Activated CD4-positive, alpha-beta memory T cell treated with anti-CD3 and anti-CD28 coated beads, Interleukin-2, amount 10 ng/mL, durations not matched to agents 7 days and 5 days (primary cell): ENCODE measurements at places on chromosomes 16 and 17.

GRCh38 chr16:67105246-67105645 is 4.5 kb upstream of the PHAF1 start:
- H3K4me1 ChIP-seq = peaks cover 9% of the 10 kb centered on the region
- peaks cover 15% of the 10 kb centered on the region for H3K36me3 ChIP-seq
- H3K27me3 ChIP-seq = no peaks in the 10 kb centered on the region

- no peaks in the 10 kb centered on the region for H3K4me1 ChIP-seq
- DNase-seq = no peak
- no peak overlapping the region for H3K4me3 ChIP-seq
- no peaks in the 10 kb centered on the region for H3K36me3 ChIP-seq
- no peaks in the 10 kb centered on the region for H3K27me3 ChIP-seq
Observed at GRCh38 chr16:55294931-55295342, 29.1 kb upstream of the IRX6 start.

DNA sequence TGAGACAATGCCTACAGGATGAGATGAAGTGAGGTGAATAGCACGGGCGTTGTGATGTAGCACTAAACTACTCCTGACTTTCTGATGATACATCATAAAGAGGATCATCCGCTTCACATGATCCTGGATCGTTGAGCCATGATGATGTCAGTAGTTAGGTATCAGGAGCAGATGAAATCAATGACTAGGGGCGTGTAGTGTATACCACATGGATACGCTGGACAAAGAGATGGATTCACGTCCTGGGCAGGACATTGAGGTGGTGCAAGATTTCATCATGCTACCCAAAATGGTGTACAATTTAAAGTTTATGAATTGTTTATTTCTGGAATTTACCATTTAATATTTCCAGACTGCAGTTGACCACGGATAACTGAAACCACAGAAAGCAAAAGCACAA is 156.6 kb downstream of the ANKFN1 start:
- no peak for DNase-seq
- no peaks in the 10 kb centered on the region for H3K27me3 ChIP-seq
- no peaks in the 10 kb centered on the region for H3K4me1 ChIP-seq
- no peaks in the 10 kb centered on the region for H3K36me3 ChIP-seq

- H3K4me1 ChIP-seq = no peaks in the 10 kb centered on the region
- no peak for DNase-seq
- no peak overlapping the region for H3K27ac ChIP-seq
- no peaks in the 10 kb centered on the region for H3K36me3 ChIP-seq
- H3K27me3 ChIP-seq = no peaks in the 10 kb centered on the region
- no peak overlapping the region for H3K4me3 ChIP-seq
Observed at GRCh38 chr17:21399474-21400186, 23.5 kb downstream of the KCNJ12 start.

- H3K4me1 ChIP-seq = peaks cover 11% of the 10 kb centered on the region
- no peak overlapping the region for H3K27ac ChIP-seq
- no peaks in the 10 kb centered on the region for H3K27me3 ChIP-seq
- DNase-seq = no peak
- no peak overlapping the region for H3K4me3 ChIP-seq
Observed at GRCh38 chr17:46038414-46038813, 39.4 kb downstream of the STH start.

DNA sequence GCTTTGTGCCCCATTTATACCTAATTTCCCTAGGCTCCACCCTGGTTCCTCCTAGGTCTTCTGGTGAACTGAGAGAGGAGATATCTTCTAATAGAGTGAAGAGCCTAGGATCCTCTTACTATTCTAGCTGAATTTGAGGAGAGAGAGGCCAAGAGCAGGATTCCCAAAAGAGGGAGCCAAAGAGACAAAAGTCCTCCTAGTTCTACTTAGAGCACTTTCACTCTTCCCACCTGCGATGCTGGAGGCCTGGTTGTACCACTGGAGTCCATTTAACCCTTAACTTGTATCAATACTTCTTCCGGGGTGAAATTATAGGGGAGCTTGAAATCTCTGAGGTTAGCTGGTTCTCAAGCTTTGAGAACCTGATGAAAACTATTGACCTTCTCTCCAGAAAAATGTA is 3.4 kb upstream of the SSH2 start:
- H3K27ac ChIP-seq = no peak overlapping the region
- peaks cover 9% of the 10 kb centered on the region for H3K36me3 ChIP-seq
- H3K27me3 ChIP-seq = no peaks in the 10 kb centered on the region
- DNase-seq = no peak

GRCh38 chr17:77366558-77367245 is 225.9 kb downstream of the SEC14L1 start:
- H3K36me3 ChIP-seq = no peaks in the 10 kb centered on the region
- no peak overlapping the region for H3K27ac ChIP-seq
- no peak for DNase-seq
- no peak overlapping the region for H3K4me3 ChIP-seq
- H3K4me1 ChIP-seq = peaks cover 51% of the 10 kb centered on the region
- peaks cover 20% of the 10 kb centered on the region for H3K27me3 ChIP-seq

DNA sequence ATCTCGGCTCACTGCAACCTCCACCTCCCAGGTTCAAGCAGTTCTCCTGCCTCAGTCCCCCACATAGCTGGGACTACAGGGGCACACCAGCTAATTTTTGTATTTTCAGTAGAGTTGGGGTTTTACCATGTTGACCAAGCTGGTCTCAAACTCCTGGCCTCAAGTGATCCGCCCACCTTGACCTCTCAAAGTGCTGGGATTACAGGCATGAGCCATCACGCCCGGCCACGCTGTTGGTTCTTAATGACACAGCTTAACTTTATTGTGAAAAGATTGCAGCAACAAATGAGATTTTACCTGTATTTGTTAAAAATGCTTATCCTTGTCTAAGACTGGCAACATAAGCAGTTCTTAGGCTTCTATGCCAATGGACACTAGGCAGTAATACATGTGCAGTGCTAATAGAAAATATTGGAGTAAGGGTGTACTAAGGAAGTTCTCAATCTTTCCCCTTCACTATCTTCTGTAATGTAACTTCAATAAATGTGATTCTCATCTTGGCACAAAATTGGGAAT is 2.9 kb downstream of the UBB start:
- peaks cover 4% of the 10 kb centered on the region for H3K27me3 ChIP-seq
- peaks cover 46% of the 10 kb centered on the region for H3K4me1 ChIP-seq
- H3K36me3 ChIP-seq = peaks cover 36% of the 10 kb centered on the region

- H3K4me1 ChIP-seq = peaks cover 59% of the 10 kb centered on the region
- H3K27ac ChIP-seq = no peak overlapping the region
- peaks cover 10% of the 10 kb centered on the region for H3K36me3 ChIP-seq
- DNase-seq = peak; percentile 20
- peaks cover 3% of the 10 kb centered on the region for H3K27me3 ChIP-seq
Observed at GRCh38 chr17:43363181-43363925, 35.4 kb upstream of the ARL4D start.
